ENCODE measurements at places on chromosomes 11 and 22. TPM values are rescaled to one million over a fixed set of nuclear protein-coding genes. Genes with fewer than 3 reads are reported as not detected.

KBTBD3 gene
- total RNA-seq, result 5.7 TPM

OR52B2 gene
- total RNA-seq, result not detected

PANX3 gene
- total RNA-seq, result not detected

MPPED1 gene
- not detected for total RNA-seq

IFITM10 gene
- total RNA-seq, result 18.0 TPM
